Cerebellar nuclear complex (tissue), 1 donor: ENCODE measurements at places on chromosomes 3 and 15.

GRCh38 chr3:17213102-17213501, 328.3 kb downstream of the PLCL2 start:
- DNase-seq, result no peak

- no peak for DNase-seq
Measured at GRCh38 chr3:185460719-185461350, 38.0 kb downstream of the TMEM41A start.

DNA sequence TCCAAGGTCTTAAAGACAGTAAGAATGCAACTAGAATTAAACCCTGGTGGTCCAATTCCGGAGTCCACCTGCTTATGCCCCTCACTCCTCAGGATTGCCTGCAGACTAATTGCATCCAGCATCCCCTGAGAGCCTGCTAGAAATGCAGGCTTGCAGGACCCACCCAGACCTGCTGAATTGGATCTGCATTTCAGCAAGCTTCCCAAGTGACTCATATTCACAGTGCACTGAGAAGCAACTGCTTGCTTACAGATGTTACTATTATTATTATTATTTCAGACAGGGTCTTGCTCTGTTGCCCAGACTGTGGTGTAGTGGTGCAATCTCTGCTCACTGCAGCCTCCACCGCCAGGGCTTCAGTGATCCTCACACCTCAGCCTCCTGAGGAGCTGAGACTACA, 83.5 kb upstream of the VGLL4 start:
- no peak for DNase-seq

DNA sequence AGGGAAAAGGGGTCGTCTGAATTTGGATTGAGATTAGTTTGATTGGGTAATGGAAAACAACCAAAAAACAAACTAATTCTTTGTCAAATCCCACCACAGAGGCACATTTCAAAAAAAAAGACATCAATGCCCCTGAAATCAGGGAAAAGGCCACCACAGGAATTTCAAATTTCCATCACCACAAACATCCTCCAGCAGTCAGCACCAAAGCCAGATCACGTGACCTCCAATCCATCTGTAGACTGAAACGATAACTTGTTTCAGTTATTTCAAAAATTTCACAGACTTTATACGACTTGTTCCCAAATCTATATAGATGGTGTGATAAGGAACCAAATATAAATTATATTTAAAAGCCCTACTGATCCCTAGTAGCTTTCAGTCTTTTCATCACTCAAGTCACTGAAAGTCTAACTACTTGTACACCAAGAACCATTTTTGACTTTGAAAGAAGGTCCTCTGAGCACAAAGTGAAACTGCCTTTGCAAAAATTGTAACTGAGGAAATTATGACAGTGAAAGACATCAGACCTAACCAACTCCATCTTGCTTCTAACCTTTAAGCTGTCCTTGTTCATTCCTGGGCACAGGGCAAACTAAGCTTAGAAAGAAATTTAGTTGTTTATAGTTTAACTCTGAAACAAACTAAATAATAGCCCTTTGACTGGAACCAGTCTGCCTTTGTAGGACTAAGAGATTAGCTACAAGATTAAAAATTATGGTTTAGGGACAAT, 48.1 kb upstream of the PLCL2 start:
- no peak for DNase-seq

DNA sequence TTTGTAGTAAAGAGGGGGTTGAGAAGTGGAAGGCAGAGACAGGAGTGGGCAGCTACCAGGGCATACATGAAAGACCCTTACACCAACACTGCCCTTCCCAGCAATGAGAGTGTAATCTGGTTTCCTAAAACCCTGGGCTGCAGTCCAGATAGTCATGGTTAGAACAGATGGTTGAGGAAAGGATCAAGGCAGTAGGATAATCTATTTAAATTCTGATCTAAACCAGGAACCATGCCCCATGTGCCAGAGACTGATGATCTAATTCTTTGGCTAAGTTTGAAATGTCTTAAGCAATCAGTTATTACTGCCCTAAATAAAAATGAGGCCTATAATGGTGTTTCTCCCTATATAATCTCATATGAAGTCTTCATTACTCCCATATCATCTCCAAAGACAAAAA, 59.6 kb downstream of the PRTG start:
- DNase-seq, result no peak

- no peak for DNase-seq
Measured at GRCh38 chr3:39752019-39752637, 57.3 kb upstream of the MYRIP start.

DNA sequence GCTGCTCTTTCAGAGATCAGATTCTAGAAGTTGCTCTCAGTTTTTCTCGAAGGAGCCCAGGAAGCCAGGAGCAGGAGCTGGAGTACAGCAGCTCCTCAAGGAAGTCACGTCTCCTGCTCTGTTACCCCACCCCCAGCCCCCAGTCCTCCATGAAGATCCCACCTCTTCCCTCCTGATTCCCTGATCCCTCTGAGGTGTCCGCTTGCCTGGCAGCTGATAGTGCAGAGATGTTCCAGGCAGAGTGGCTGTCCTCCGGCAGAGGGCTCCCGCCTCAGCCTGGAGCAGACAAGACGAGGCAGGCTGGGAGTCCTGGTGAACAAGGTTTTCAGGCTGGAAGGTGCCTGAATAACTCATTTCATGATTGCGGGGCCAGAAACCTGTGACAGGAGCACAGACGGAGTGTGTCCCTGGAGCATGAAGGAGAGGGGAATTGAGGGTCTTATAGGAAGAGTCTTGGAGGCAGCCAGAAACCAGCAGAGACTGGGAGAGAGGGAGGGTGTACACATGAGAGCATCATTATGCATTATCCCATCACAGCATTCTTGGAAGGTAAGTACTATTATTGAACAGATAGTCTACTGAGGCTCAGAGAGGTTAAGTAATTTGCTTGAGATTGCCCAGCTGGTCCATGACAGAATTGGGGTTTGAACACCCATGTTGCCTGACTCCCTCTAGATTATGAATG, 1.2 kb downstream of the HRH1 start:
- DNase-seq, result no peak

DNA sequence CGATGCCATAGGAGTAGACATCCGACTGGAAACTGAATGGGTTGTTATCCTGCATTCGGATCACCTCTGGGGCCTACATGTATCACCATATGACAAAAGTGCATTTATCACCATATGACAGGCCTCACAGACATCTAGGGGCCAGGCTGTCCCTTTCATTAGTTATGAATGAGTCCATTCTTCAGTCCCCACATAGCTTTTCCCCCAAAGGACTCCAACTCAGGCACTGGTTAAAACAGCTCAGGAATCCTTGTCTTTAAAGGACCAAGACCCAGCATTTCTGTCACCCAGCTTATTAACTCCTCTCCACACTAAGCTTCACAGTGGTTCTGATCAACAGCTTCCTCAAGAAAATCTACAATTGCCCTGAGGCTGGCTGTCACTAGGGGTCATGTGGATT, 28.3 kb downstream of the MKRN2 start:
- DNase-seq, result no peak
